ENCODE measurements at places on chromosomes 5 and 9.
A peak's percentile ranks its signal among the peaks of the same experiment; 100 is the strongest.

GRCh38 chr5:14062178-14062577, 81.0 kb upstream of the TRIO start:
- no peak for DNase-seq

DNA sequence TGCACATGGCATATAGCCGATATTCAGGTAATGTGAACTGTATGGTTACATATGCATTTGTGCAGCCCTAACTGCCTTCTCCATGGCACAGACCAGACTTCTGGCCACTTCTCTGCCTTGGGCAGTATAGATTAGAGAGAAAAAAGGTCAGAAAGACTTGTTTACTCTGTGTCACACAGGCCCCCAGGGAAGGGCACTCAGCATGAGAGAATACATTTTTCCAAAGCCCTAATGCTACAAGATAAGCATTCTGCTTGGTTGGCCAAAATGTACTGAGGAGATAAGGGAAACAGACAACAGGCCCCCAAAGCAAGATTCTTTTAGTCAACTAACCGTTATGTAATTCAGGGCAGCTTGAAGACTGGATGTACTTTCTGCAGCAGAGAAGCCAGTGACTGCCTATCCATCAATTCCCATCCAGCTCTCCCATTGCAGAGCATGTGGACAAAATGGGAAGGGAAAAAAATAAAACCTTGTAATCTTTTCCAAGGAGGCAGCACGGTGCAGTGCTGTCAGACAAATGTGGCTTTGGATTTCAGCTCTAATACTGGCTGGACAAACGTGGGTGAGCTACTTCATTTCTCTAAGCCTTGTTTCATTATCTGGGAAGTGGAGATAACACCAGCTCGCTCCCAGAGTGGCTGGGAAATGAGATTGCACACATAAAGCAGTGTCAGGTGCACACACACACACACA, 205.9 kb downstream of the NSG2 start:
- no peak for DNase-seq

GRCh38 chr5:95007921-95008597, 276.8 kb downstream of the MCTP1 start:
- DNase-seq: no peak

DNA sequence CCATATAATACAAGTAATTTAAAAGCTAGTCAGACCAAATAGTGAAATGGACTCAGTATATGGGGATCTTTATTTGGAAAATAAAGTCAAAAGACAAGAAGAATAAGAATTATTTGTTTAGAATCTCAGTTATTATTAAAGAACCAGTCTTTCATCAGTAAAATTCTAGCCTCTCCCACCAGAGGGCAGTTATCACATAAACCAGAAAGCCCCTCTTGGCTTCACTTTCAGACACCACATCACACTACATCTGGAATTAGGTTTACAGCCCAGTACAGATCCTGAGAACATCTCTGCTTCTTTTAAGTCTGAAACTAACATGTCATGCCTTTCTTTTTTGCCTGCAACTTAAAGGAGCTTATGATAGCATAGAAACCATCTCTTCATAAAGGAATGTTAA, 12.2 kb upstream of the HSPB3 start:
- DNase-seq: no peak

GRCh38 chr9:122222791-122223190, 6.0 kb downstream of the LHX6 start:
- DNase-seq: no peak

GRCh38 chr5:102857076-102857818, 102.1 kb downstream of the PAM start:
- no peak for DNase-seq

- DNase-seq: no peak
Observed at GRCh38 chr5:125011419-125011818, 265.0 kb upstream of the ZNF608 start.

DNA sequence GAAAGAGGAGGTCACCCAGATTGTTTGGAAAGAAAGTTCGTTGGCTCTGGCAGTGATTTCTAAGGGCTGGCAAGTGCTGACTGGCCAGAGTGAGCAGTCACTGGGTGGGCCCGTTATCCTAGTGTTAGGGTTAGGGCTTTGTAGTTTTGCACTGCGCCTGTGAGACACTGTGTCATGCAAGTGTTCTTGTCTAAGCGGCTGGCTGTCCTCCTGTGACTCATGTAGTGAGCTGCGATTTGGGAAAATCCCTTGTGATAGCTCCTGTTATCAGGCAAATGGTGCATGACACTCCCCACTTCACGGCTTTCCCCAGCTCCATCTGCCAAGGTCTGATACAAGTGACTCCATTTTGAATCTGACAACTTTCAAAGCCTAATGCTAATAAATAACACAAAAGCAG, 526.0 kb upstream of the ADAMTS16 start:
- no peak for DNase-seq

- DNase-seq: no peak
Observed at GRCh38 chr9:126327006-126327713, 531 bp downstream of the MVB12B start.

DNA sequence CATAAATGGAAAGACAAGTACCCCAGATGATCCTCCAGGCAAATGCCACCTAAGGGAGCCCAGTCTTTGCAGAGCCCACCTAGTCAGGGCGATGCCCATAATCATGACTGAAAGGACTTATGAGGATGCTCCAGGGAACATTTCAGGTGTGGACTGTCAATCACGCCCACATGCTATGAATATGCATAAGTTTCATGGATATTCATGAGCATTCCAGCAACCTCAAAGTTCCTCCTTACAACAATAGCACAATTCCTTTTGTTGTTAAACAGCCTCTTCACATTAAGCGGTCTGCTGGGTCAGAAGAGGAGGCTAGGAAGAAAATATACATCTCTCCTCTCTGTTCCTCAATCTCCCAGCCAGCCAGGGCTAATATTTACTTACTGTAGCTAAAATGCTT, 161.6 kb downstream of the C5orf15 start:
- DNase-seq: no peak

DNA sequence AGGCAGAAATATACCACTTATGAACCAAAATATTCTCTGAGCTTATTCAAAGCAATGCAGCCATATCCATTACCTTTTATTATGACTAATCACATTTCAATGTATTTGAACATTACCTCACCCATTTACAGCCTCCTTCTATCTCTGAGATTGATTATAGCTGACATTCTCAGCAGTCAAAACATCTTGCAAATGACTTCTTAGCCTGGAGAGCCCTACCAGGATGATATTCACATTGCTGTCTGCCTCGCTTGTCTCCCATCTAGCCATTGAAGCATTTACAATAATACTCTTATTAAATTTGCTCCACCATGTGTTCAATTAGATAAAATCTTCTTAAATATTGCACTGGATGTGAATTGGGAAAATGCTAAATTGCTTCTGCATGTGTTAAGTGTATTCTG, 1879.9 kb upstream of the ACO1 start:
- no peak for DNase-seq

DNA sequence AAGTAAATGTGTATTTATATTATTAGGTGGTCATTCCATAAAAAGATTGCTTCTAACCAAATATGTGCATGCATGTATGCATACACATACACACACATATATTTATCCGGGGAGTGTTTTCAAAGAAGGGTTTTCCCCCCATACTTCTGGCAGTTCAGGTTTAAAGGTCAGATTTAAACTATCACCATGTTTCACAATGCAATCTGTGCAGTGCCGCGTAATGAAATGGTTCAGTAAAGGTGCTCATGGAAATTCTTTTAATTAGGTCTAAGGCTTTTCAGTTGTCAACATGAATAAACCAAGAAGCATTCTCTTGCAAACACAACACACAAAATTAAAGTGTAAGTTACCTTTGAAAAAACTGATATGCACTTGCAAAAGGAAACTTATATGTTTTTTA, 211.0 kb downstream of the CRB2 start:
- no peak for DNase-seq

DNA sequence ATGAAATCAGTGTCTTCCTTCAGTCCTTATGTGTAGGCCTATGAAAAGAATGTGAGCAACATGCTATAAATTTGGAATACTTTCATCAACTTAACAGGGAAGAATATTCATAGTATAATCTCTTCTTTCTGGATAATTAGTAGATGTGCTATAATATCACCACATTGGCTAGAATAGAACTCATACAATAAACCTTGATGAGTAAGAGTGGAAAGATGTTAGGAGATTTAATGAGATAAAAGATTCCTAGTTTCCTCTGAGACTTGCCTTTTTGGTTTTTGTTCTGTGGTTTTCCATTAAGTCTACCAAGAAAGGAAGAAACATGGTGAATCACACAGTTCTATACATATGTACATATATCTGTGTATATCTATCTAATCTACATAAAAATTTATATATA, 301.8 kb upstream of the PRR16 start:
- DNase-seq: no peak

GRCh38 chr9:68913054-68913453, 100.9 kb downstream of the PRKACG start:
- no peak for DNase-seq

DNA sequence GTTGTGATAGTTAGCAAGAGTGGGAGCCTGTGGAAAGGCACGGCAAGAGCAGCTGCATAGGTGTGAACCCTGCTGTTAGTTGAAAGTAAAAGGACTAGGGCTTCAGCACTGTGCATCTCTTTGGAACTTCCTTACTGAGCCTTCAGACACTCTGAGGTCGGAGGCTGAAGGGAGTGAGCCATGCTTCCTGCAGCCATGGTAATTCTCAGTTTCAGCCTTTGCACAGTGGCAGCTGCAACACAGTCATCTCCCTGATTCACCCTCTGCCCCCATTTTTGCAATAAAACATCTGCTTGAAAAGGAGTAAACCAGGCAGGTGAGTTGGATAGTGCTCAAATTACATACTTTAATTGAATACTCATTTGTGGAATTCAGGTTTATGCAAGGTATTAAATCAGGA, 6.5 kb upstream of the TLE4 start:
- DNase-seq: peak; percentile 18

DNA sequence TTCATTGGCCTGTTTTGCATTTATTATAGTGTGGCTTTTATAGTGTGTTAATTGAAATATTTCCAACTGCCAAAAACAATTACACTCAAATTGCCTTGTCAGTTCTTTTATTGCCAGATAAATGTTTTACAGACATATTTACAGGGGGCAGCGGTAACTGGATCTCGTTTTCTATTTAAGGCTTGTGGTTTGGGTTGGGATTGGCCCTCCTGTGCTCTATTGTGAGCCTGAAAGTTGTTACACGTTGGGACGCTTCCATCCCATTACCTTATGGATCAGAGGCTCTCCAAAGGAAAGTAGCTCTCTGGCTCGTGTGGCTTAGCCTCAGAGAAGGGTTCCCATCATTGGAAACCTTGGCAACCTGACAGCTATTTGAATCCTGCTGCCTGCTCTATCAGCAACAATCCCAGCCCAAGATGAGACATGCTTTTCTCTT, 20.8 kb downstream of the DNAI1 start:
- no peak for DNase-seq

GRCh38 chr9:135032868-135033460, 54.5 kb upstream of the OLFM1 start:
- DNase-seq: no peak

GRCh38 chr5:148776780-148777179, 49.6 kb upstream of the ADRB2 start:
- no peak for DNase-seq

GRCh38 chr9:36141288-36141687, 4.8 kb downstream of the GLIPR2 start:
- no peak for DNase-seq

- no peak for DNase-seq
Observed at GRCh38 chr5:60207040-60207439, 313.5 kb upstream of the PDE4D start.

- DNase-seq: no peak
Observed at GRCh38 chr9:129624168-129624759, 1.7 kb upstream of the NTMT1 start.

DNA sequence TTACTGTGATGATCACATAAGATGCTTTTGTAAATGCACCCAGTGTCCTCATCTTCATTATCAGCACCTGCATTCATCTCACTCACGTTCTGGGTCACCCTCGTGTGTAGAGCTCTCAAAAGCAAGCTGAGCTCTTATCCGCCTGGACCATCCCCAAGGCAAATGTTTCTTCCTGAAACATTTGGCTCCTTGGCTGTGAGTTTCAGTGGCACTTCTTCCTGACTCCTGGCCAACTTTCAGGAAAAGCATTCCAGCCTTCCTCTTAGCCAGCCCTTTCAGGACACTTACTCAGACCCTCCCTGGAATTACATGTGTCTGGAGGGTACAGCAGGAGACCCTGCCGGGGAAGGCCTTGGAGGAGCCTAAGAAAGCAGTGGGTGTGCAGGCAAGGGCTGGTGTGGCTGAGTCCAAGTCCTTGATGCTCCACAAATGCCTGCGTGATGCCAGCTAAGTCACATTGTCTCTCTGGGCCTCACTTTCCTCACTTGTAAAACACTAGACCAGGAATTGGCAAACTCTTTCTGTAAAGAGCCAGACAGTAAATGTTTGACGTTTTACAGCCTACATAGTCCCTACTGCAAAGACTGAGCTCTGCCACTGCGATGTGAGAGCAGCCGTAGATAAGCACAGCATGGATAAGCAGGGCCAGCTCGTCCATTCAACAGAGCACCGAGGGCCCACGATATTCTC, 72.1 kb downstream of the PDE6A start:
- DNase-seq: no peak

- DNase-seq: no peak
Observed at GRCh38 chr9:127876764-127877562, 512 bp downstream of the AK1 start.

GRCh38 chr5:80662108-80662507, 7.3 kb upstream of the DHFR start:
- DNase-seq: no peak

- no peak for DNase-seq
Observed at GRCh38 chr9:18791074-18791473, 241.9 kb downstream of the SAXO1 start.

DNA sequence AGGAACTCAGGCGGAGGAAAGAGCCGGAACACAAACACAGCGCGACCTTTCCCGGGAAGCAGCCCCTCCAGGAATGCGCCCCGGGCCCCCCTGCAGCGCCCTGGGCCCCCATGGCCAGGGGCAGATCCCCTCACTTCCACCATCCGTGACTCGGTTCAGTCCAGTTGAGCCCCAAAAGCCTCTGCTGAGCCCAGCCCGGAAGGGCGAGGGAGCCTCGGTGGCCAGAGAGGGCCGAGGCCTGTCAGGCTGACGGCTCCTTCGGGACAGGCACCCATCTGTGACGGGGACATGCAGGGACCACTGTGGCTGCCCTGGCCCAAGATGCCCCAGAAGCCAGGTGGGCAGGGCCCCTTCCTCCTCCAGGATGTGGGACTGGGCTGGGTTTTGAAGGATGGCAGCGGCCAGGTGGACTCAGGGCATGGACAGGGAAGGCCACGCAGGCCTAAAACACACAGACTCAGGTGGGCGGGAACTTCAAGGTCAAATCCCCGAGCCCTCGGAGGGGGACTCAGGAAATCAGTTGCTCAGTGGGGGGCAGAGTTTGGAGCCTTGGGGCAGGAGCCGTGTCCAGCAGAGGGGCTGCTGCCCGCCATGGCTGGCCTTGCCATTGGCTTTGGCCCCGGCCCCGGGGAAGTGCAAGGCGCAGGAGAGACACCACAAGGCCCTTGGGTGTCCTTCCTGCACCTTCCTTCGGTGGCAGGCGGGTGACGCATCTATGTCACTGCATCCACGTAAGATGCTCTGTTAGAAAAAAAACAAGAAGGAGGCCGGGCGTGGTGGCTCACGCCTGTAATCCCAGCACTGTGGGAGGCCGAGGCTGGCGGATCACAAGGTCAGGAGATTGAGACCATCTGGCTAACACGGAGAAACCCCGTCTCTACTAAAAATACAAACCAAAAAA, 29.7 kb upstream of the ABO start:
- no peak for DNase-seq

- DNase-seq: no peak
Observed at GRCh38 chr9:113886933-113887332, 10.8 kb downstream of the ZNF618 start.

- DNase-seq: no peak
Observed at GRCh38 chr9:38358390-38359296, 33.9 kb upstream of the ALDH1B1 start.

GRCh38 chr5:140234377-140234989, 59.5 kb downstream of the CYSTM1 start:
- DNase-seq: no peak
